ENCODE measurements at places on chromosomes 5 and 9. TPM values are rescaled to one million over a fixed set of nuclear protein-coding genes. Genes with fewer than 3 reads are reported as not detected.

- no peak for DNase-seq
Measured at GRCh38 chr5:79521156-79521555, 7.2 kb upstream of the HOMER1 start.

DNA sequence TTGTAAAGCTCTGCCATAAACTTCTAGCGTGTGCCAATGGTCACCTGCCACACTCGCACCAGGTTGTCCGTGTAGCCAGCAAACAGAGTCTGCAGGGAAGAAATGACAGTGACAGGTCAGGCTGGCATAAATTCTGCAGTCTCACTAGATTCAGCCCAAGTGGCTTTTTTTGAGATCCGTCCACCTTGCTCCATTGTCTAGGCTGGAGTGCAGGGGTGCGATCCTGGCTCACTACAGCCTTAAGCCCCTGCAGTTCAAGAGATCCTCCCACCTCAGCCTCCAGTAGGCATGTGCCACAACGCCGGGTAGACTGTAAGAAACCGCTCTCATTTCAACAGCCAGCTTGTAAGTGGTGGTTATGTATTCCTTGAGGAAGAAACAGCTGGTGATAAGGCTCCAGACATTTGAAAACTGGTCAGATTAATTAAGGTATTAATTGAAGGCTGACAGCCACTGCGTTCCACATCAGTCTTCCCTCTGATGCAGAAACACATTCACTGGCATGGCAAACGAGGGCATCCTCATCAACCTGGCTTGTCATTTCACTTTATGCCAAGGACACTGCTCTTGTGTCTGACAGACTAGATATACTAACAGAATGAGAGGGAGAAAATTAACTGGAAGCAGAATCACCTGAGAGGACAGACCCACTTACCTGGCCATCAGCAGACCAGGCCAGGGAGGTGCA is 6.6 kb downstream of the RACK1 start:
- no peak for DNase-seq

DNA sequence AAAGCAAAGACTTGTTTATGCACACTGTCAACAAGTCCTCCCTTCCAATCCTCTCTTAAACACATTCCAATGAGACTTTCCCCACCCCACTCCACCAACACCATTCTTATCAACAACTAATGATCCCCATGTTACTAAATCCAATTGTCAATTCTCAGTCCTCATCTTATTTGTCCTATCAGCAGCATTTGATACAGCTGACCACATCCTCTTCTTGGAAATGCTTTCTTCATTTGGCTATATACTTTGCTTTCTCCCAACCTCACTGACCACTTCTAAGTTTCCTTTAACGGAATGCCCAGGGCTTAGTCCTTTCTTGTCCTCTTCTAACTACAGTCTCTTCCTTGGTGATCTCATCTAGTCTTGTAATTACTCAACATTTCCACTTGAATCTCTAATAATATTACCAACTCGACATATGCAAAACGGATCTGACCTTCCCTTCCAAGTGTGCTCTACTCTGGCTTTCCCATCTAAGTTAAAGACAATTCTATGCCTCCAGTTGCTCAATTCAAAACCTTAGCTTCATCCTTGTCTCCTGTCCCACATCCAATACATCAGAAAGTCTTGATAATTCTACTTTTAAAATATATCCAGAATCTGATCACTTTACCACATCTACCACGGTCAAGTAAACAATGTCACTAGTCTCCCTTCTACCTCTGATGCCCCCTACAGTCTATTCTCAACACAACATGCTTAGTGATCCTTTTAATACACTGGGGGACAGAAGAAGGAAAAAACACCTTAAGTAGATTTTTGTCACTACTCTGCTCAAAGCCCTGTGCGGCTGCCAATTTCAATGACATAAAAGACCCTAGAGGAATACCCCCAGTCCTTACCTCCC is 25.5 kb downstream of the AGTPBP1 start:
- DNase-seq = no peak

The GOLM1 gene
- total RNA-seq = 21.2 TPM

DNA sequence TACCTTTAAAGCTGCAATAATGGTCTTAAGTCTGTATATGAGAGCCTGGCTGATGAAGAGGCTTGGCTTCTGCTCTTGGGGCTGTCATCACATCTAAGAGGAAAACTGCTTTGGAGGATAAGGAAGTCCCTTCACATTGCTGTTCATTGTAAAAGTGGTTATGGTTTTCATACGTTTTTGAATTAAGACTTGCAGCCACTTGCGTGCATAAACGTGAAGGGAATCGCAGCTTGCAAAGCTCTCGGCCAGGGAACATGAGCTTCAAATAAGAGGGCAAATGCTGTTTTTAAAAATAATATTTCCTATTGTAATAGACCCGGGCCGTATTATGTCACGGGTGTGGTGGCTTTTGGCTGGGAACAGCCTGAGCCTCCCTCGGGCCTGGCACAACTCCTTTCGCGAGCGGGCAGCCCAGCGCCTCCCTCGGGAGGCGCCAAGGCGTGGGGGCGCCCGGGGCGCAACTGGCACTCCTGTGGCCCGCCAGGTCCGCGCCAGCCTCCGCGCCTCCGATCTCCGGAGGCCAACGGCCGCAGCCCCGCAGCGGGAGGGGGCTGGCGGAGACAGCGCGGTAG is 538 bp upstream of the ARHGEF28 start:
- DNase-seq = peak; percentile 25

GRCh38 chr5:138096363-138096762 is 12.5 kb downstream of the WNT8A start:
- DNase-seq = no peak

- no peak for DNase-seq
Measured at GRCh38 chr9:82334286-82334685, 345.7 kb downstream of the SPATA31D1 start.

The ADCY2 gene
- not detected for total RNA-seq

DNA sequence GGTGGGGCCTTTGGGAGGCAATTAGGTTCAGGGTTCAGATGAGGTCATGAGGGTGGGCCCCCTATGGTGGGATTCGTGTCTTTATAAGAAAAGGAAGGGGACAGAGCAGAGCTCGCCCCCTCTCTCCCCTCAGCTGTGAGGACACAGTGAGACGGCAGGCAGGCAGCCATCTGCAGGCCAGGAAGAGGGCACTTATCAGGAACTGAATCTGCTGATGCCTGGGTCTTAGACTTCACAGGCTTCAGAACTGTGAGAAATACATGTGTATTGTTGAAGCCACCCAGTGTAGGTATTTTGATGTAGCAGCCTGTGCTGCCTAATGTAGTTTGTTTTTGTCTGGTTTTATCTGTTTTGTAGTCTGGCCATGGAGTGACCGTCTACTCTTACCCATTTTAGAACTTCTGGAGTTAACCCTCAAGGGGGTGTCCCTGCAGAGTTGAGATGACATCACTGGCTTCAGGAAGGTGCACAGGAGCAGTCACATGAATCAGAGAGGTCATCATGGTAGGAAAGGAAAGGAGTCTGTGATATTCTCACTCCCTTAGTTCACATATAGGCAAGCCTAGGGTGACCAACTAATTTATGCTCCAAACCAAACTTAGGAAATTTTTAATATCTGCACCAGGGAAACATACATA is 71.0 kb downstream of the LRRC70 start:
- DNase-seq = no peak

The GARNL3 gene
- 2.3 TPM for total RNA-seq

GRCh38 chr5:89127191-89127590 is 244.2 kb upstream of the MEF2C start:
- DNase-seq = no peak

- DNase-seq = no peak
Measured at GRCh38 chr9:113738496-113738892, 137.6 kb upstream of the ZNF618 start.

DNA sequence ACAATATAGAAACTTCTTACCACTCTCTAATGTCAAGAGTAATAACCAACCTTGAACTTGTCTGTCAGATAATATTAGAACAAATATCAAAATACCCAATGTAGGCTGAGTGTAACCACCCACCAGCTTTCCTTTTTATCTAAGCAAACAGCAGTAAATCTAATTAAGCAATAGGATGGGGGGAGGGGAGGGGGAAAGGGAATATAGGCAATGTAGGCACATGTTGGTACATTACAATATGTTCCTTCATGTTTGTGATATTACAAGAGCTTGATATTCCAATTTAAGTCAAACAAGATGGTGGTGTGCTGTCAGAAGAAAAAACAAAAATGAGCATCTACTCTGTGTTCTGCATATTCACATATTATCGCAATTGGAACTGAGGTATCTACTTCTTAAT is 158.2 kb downstream of the DENND1A start:
- DNase-seq = no peak

The CKS2 gene
- 89.4 TPM for total RNA-seq

GRCh38 chr5:3535414-3536211 is 60.0 kb upstream of the IRX1 start:
- no peak for DNase-seq

The EPB41L4A gene
- total RNA-seq = 27.6 TPM

DNA sequence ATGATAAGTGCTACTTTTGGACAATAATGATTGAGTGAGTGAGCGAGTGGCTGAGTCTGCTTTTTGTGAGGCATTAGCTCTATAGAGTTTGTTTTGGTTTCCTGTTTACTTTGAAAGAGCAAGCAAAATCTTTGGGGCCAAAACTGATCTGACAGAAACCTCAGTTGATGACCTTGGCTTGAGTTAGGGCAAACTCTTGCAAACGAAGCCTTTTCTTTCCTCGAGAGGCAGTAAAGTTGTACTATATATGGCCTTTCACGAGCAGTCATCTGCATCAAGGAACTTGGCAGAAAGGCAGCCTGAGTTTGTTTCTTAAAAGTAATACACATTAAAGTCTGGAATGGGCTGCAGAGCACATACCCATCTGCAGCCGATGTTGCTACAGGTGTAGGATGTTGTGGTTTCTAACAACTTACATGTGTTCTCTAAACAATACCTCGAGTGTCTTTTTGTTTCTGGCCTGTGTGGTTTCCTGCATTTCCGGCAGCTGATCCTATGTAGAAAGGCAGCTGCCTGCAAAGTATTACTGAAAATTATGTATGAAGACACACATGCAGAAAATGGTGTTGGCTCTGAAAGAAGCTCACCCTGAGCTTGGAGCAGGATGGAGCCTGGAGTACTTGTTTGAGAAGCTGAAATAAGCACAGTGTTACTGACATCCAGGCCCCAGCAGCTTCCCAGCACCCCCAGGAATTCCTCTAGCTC is 60.8 kb downstream of the FOXD1 start:
- no peak for DNase-seq

- DNase-seq = no peak
Measured at GRCh38 chr5:101103874-101104273, 200.8 kb upstream of the ST8SIA4 start.

GRCh38 chr9:136965771-136966484 is 11.4 kb upstream of the PTGDS start:
- DNase-seq = no peak

The SEC16A gene
- 25.0 TPM for total RNA-seq

DNA sequence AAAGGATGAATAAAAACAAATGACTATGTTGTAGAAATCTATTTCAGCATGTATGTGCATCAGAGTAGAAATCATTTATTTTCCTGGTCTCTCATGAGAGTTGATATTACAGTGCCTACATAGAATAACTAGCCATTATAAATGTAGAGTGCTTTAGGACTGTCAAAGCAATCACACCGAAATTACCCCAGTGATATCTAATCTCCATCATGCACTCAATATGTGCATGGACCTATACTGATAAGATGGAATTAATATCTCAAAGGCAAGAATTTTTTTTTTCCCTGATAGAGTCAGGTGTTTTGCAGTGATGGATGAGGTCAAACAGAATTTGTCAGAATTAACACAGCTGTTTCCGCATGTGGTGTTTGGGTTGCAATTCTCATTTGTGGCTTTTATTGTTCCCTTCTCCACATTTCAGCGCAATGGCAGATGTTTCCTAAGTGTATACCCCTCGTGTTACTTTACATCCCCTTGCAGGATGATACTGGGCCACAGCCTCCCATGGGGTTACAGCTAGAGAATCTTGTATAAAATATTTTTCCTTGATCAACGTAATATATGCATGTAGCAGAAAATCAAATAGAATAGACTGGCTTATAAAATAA is 298.8 kb downstream of the RASEF start:
- DNase-seq = peak; percentile 60

GRCh38 chr9:9392755-9393154 is 1220.0 kb downstream of the PTPRD start:
- DNase-seq = no peak

The SLC23A1 gene
- not detected for total RNA-seq

GRCh38 chr5:61167382-61167781 is 5.1 kb upstream of the SMIM15 start:
- DNase-seq = peak; percentile 68

DNA sequence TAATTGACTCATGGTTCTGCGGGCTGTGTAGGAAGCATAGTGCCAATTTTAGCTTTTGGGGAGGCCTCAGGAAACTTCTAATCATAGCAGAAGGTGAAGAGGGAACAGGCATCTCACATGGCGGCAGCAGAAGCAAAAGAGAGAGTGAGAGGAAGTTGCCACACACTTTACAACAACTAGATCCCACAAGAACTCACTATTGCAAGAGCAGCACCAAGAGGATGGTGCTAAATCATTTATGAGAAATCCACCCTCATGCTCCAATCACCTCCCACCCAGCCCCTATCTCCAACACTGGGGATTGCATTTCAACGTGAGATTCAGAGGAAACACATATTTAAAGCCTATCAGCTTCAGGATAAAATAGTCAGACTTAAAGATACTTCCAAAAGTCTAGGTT is 36.1 kb upstream of the LPAR1 start:
- DNase-seq = no peak

The C7 gene
- total RNA-seq = 0.51 TPM

DNA sequence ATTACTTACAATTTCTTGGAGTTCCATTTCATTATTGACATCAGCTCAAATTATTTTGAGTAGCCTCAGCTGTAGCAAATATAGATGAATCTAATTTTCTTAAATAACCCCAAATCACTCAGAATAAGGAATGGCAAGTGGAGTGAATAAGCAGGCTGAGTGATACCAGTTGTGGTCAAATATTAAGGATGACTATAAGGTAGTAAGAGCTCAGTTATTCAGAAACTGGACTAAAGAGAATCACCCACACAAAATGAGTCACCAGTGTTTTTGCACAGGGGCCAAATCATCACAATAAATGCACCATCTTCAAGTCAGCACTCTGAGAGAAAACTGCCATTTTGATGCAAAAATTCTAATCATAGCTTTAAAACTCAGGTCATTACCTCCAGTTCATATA is 128.9 kb upstream of the TARS1 start:
- DNase-seq = no peak

DNA sequence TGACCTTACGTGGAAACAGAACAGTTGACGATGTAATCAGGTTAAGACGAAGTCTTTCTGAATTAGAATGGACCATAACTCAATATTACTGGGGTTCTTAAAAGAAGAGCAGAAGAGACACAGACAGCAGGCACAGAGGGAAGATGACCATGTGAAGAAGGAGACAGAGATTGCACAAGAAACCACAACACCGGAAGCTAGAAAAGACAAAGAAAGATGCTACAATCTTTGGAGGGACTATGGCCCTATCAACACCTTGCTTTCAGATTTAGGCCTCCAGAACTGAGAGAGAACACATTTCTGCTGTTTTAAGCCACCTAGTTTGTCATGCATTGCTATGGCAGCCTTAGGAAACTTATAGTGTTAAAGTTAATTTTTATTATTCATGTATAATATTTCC is 27.1 kb downstream of the CDH9 start:
- no peak for DNase-seq

Data from dermis microvascular lymphatic vessel endothelial cell (primary cell).